ENCODE measurements at places on chromosomes 1 and 21. TPM values are rescaled to one million over a fixed set of nuclear protein-coding genes. Genes with fewer than 3 reads are reported as not detected.

DNA sequence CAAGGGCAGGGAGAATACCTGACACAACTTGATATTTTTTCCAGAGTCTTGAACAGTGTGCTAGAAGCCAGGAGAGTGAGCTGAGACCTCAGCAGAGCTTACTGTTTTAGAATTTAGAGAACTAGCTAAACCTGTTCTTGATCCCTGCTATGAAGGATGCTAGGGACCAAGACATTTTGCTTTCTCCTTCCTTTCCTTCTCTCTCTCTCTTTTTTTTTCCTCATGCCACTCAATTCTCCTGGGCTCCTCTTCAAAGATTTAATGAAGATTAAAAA is 99.0 kb downstream of the NGF start:
- no peaks in the 10 kb centered on the region for H3K36me3 ChIP-seq
- peaks cover 26% of the 10 kb centered on the region for H3K27me3 ChIP-seq
- no peaks in the 10 kb centered on the region for H3K4me1 ChIP-seq
- no peak overlapping the region for H3K4me3 ChIP-seq

DNA sequence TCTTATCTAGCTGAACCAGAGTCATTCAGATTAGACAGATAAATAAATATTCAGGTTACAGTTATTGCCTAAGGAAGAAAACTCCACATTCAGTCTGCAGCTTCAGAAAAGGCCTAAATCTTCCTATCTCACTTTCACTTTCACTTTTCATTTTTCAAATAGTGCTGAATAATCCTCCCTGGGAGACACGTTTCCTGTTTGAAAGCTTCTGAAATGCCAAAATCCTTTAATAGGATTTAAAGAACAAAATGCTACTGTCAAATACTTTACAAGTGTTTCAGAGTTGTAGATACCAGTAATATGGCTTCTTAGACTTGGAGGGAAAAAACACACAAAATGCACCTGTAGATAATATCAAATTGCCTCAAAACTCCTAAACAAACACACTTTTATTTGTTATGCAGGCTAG is 3.9 kb downstream of the PSMB2 start:
- no peaks in the 10 kb centered on the region for H3K27me3 ChIP-seq
- H3K4me1 ChIP-seq: peaks cover 47% of the 10 kb centered on the region
- peak; percentile 21 for DNase-seq
- H3K36me3 ChIP-seq: peaks cover 11% of the 10 kb centered on the region

The S1PR1 gene
- 286 TPM for total RNA-seq

DNA sequence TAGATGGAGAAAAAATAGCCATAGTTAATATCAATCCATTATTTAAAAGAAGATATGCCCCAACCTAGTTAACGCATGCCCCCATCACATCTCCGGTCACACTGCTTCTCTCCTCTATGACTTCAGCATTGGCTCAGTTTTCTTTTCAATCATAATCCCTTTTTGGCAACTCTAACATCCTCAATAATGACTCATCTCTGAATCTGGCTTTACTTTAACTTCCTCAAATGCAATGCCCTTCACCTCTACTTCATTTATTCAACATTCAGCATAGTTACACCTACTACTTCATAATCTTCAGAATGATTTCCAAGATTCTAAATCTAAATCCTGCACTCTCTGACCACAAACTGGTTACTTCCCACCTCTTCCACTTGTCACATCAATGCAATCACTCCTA is 417.3 kb downstream of the USH2A start:
- H3K36me3 ChIP-seq: no peaks in the 10 kb centered on the region
- no peak overlapping the region for H3K4me3 ChIP-seq
- no peaks in the 10 kb centered on the region for H3K4me1 ChIP-seq
- no peak for DNase-seq
- no peak overlapping the region for H3K27ac ChIP-seq

GRCh38 chr21:14901482-14901958 is 163.3 kb downstream of the NRIP1 start:
- H3K36me3 ChIP-seq: no peaks in the 10 kb centered on the region
- no peaks in the 10 kb centered on the region for H3K27me3 ChIP-seq
- no peak for DNase-seq
- no peaks in the 10 kb centered on the region for H3K4me1 ChIP-seq
- H3K4me3 ChIP-seq: no peak overlapping the region

GRCh38 chr1:31954607-31955283 is 16.6 kb upstream of the PTP4A2 start:
- H3K27ac ChIP-seq: peak overlapping the region; percentile 78
- H3K36me3 ChIP-seq: no peaks in the 10 kb centered on the region
- peaks cover 53% of the 10 kb centered on the region for H3K4me1 ChIP-seq

DNA sequence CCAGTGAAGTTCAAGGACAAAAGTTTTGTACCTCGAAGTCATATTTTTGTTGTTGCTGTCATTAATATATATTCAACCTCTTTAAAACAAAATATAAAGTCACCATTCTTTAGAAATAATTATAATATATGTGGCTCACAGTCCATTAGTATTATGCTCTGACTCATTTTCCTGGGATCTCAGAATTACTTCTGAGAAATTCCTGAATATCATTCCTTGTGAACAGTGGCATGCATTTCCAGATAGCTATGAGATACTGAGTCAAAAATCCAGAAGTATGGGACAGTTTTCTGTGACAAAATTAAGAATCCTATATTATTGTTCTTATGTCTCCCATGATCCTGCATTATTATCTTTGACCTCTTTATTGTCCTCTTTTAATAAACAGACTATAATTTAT is 13.8 kb upstream of the RGS21 start:
- H3K4me1 ChIP-seq: no peaks in the 10 kb centered on the region
- H3K27ac ChIP-seq: no peak overlapping the region
- H3K27me3 ChIP-seq: no peaks in the 10 kb centered on the region
- H3K36me3 ChIP-seq: peaks cover 8% of the 10 kb centered on the region
- DNase-seq: no peak

DNA sequence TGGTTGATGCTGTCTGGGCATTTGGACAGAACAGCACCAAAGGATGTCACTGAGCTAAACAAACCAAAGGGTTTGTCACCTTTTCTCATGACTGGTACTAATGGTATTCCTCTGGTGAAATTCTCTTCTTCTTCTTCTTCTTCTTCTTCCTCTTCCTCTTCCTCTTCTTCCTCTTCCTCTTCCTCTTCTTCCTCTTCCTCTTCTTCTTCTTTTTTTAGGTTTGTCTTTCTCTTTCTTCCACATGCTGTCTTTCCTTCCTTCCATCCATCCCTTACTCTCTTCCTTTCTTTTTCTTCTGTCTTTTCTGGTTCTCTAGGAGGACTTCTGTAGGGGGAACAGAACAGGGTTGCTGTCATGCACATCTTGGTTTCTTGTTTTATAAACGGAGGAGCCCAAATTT is 9.3 kb upstream of the IGFN1 start:
- H3K27me3 ChIP-seq: peaks cover 26% of the 10 kb centered on the region
- peaks cover 5% of the 10 kb centered on the region for H3K36me3 ChIP-seq
- DNase-seq: no peak
- H3K4me1 ChIP-seq: no peaks in the 10 kb centered on the region

GRCh38 chr1:159880430-159880829 is 18.0 kb upstream of the VSIG8 start:
- no peak for DNase-seq
- no peaks in the 10 kb centered on the region for H3K4me1 ChIP-seq
- H3K36me3 ChIP-seq: no peaks in the 10 kb centered on the region

The DLGAP3 gene
- 0.77 TPM for total RNA-seq

The UBL4B gene
- not detected for total RNA-seq

The NBPF20 gene
- total RNA-seq: 3.3 TPM

- no peak overlapping the region for H3K27ac ChIP-seq
- no peaks in the 10 kb centered on the region for H3K4me1 ChIP-seq
- H3K4me3 ChIP-seq: no peak overlapping the region
- H3K27me3 ChIP-seq: peaks cover 4% of the 10 kb centered on the region
- no peaks in the 10 kb centered on the region for H3K36me3 ChIP-seq
- DNase-seq: no peak
Measured at GRCh38 chr1:222759451-222760035, 22.5 kb downstream of the FAM177B start.

DNA sequence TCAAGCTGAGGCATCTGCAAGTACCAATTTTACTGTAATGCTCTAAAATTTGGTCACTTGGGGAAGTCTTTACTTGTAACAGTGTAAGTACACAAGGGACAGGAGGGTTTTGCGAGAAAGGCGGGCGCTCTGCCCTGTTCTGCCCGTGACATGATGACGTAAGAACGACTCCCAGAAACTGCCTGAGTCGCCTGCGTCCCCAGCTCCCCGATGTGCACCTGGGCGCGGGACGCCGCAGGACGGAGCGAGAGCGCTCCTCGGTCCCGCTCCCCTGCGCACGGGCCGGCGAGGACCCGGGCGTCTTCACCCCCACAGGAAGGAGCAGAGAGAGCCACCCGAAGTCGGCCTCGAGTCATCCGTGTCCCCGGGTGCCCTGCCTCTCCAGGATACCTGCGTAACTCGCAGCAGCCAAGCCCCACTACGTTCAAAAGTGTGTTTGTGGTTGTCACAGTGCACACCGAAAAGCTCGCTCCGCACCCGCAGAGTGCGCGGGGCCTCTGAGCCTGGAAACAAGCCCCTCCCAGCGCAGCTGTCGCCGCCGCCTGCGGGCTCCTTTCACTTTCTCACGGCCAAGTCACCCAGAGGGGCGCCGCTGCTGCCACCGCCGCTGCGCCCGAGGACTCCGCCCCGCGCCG is 3.3 kb upstream of the ZBTB18 start:
- peak; percentile 96 for DNase-seq
- H3K4me1 ChIP-seq: peaks cover 7% of the 10 kb centered on the region
- peak overlapping the region; percentile 98 for H3K27ac ChIP-seq
- H3K4me3 ChIP-seq: peak overlapping the region; percentile 95
- H3K36me3 ChIP-seq: no peaks in the 10 kb centered on the region

DNA sequence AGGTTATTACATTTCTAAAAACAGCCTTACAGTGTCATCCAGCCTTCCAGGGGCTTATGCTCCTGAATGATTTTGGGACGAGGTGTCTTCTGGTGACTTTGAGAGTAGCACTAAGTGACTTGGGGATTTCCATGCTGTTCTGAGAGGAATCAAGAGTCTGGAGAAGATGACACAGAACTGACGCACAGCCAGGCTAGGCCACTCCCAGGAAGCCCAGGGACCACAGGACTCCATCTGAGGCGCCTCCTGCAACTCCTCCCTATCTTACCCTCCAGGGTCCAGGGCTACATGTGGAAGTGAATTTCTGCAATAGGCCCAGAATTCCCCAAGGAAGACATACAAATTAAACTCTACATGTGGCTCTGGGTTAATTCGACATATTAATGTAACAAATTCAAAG is 92.5 kb downstream of the SLC25A24 start:
- no peaks in the 10 kb centered on the region for H3K36me3 ChIP-seq
- H3K4me1 ChIP-seq: peaks cover 5% of the 10 kb centered on the region
- no peak overlapping the region for H3K4me3 ChIP-seq
- H3K27ac ChIP-seq: no peak overlapping the region
- DNase-seq: no peak
- H3K27me3 ChIP-seq: no peaks in the 10 kb centered on the region

GRCh38 chr21:31915566-31915965 is 42.7 kb downstream of the HUNK start:
- no peak overlapping the region for H3K4me3 ChIP-seq
- H3K36me3 ChIP-seq: peaks cover 2% of the 10 kb centered on the region
- H3K4me1 ChIP-seq: no peaks in the 10 kb centered on the region
- no peak overlapping the region for H3K27ac ChIP-seq

- DNase-seq: no peak
- peaks cover 73% of the 10 kb centered on the region for H3K36me3 ChIP-seq
- no peak overlapping the region for H3K4me3 ChIP-seq
- H3K4me1 ChIP-seq: peaks cover 5% of the 10 kb centered on the region
- H3K27ac ChIP-seq: no peak overlapping the region
- H3K27me3 ChIP-seq: no peaks in the 10 kb centered on the region
Measured at GRCh38 chr1:180280617-180281016, 50.6 kb downstream of the LHX4 start.

The FMO5 gene
- 1.2 TPM for total RNA-seq

- DNase-seq: no peak
- no peaks in the 10 kb centered on the region for H3K27me3 ChIP-seq
- peaks cover 3% of the 10 kb centered on the region for H3K36me3 ChIP-seq
- peak overlapping the region; percentile 99 for H3K4me3 ChIP-seq
- peaks cover 57% of the 10 kb centered on the region for H3K4me1 ChIP-seq
- peak overlapping the region; percentile 99 for H3K27ac ChIP-seq
Measured at GRCh38 chr1:31063631-31064030, 1.9 kb downstream of the PUM1 start.

DNA sequence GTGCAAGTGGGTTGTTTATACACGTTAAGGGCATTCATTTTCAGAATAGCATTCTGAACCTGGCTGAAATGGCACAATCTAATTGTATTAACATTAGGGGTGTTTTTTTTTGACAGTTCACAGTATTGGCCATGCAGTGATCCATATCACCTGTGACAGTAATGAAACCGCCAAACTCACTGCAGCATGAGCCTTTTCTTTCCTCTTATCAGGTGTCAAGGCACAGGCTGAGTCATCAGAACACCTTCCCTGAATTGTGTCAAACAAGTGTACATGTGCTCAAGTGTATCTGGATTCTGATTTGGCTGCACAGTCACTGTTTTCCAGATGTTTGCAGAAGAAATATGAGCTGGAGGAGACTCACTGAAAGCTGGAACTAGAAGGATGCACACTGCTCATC is 47.7 kb upstream of the C8B start:
- H3K27ac ChIP-seq: no peak overlapping the region
- DNase-seq: no peak
- no peaks in the 10 kb centered on the region for H3K27me3 ChIP-seq

DNA sequence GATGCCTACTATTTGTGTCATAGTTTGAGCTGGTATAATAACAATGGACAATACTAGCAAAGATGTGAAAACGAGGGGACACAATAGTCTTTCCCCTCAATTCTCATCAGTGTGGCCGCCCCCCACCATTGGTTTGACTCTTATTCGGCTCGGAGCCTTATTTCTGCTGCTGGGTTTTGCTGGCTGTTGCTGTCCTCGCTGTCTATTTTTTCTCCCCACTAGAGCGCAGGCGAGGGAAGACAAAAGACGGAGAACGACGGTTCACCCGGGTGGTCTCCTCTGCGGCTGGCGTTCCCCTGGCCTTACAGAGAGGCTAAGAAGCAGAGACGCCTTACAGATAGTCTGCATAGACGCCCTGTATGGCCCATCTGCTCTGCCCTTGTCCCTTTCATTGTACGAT is 19.4 kb downstream of the CLIC6 start:
- peaks cover 2% of the 10 kb centered on the region for H3K36me3 ChIP-seq
- no peaks in the 10 kb centered on the region for H3K27me3 ChIP-seq
- DNase-seq: no peak
- H3K4me3 ChIP-seq: no peak overlapping the region

DNA sequence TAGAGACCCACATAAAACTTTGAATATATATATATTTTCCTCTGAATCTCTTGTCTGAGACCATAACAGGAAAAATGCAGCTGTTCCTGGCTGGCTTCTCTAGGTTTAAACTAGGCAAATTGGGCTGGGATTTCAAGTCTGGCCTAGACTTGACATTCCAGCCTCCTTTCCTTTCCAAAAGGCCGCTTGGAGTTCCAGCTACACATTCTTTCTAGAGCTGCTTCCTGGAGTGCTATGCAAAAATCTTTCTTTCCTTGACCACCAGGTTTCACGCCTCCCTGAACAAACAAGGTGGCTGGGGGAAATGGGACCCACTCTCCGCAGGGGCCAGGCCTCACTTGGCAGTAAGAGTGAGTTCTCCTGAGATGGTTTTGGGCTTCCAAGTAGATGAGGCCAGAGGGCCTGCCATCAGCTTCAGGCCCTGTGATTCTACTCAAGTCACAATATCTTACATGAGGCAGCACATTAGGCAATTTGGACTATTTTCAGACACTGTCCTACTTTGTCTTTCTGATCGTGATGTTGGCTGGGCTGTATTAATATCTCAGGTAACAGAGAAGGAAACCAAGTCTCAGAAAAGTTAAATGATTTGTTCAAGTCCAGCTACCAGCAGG is 102.4 kb downstream of the FAM78B start:
- H3K36me3 ChIP-seq: no peaks in the 10 kb centered on the region
- no peak overlapping the region for H3K27ac ChIP-seq
- H3K4me3 ChIP-seq: no peak overlapping the region
- H3K27me3 ChIP-seq: peaks cover 7% of the 10 kb centered on the region
- DNase-seq: no peak
- H3K4me1 ChIP-seq: no peaks in the 10 kb centered on the region

The PIK3R3 gene
- 0.52 TPM for total RNA-seq

All from naive thymus-derived CD8-positive, alpha-beta T cell (primary cell).